Activated T-cell treated with anti-CD3 and anti-CD28 coated beads for 48 hours (primary cell): ENCODE measurements at places on chromosomes 11 and 22.

GRCh38 chr11:46382646-46383403, 1.4 kb downstream of the MDK start:
- no peak for DNase-seq

DNA sequence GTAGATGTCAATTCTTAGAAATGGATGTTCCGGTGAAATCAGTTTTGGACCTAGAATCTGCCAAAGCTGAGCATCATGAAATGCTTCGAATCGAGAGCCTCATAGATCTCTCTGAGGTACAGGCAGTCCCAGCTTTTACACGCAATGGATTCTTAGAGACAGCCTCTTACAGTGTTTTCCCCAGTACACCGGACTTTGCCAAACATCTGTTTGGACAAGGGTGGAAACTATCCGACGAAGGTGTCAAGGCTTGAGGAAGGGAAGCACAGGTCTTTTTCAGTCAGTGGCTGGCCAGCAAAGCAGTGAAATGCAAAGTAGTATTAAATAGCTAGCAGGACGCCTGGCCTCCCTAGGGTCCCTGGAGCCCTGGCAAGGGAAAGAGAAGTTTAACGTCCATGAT, 4.9 kb downstream of the GRK3 start:
- no peak for DNase-seq

- DNase-seq, result no peak
Measured at GRCh38 chr11:34006876-34007275, 44.7 kb upstream of the CAPRIN1 start.

DNA sequence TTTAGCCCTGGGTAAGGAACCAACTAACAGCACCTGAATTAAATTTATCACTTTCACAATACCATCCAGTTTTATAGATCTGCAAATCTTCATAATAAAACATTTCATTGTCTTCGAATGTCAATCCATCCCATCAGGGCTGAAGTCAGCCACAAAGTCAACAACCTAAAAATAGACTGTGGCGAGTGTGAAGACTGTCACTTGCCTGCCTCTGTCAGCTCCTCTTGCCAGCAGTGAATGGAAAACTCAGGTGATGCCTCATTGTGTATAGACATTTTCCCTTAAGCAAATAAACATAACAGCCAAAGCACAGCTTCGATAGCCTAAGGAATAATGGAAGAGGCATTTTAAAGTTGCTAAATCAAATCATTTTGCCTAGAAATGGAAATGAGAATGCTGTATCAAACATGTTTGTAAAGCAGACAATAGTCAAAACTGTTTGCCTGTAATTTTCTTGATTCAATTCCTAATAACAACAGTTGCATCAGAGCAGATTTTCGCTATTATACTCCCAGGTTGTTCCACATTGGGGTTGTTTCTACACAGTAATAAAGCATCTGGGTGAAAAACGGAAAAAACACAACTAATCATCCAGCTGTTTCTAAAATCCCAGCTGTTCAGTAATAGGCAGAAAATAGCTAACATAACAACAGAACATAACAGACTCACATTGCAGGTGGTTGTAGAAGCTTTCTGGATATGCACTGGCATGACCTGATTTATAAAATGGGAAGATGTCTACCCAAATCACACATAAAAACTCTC, 15.7 kb downstream of the KCNA4 start:
- no peak for DNase-seq

DNA sequence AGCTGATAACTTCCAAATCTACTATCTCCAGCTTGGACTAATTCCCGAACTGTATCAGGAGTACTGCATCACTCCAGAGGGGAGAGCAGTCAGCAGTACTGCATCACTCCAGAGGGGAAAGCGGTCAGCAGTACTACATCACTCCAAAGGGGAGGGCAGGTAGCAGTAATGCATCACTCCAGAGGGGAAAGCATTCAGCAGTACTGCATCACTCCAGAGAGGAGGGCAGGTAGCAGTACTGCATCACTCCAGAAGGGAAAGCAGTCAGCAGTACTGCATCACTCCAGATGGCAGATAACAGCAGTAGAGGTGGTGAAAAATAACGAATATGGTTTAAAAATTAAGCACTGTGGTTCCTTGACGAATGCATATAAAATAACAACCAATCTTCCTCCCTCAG, 8.4 kb downstream of the CWC15 start:
- DNase-seq, result no peak

- DNase-seq, result no peak
Measured at GRCh38 chr11:73949912-73950311, 914 bp upstream of the DNAJB13 start.

GRCh38 chr11:55342901-55343300, at the start of gene OR4A16:
OR4A16 (plus strand) TSS chr11:55343201; CDS start chr11:55343201, 0 bp downstream.
- DNase-seq, result no peak

- no peak for DNase-seq
Measured at GRCh38 chr22:43042101-43042780, 27.3 kb upstream of the PACSIN2 start.

GRCh38 chr11:95704865-95705264, 84.7 kb downstream of the FAM76B start:
- DNase-seq, result no peak

GRCh38 chr11:102085864-102086551, 24.2 kb upstream of the YAP1 start:
- DNase-seq, result no peak

GRCh38 chr11:11620173-11620920, 1.5 kb downstream of the GALNT18 start:
- DNase-seq, result no peak

- DNase-seq, result no peak
Measured at GRCh38 chr22:48896766-48897644, 930.7 kb downstream of the BRD1 start.

GRCh38 chr22:20413217-20414058, 19.5 kb downstream of the ZNF74 start:
- no peak for DNase-seq

GRCh38 chr11:44949160-44950030, 1.3 kb downstream of the TP53I11 start:
- DNase-seq, result no peak

GRCh38 chr11:82732734-82733443, 775 bp downstream of the FAM181B start:
- peak; percentile 4 for DNase-seq

DNA sequence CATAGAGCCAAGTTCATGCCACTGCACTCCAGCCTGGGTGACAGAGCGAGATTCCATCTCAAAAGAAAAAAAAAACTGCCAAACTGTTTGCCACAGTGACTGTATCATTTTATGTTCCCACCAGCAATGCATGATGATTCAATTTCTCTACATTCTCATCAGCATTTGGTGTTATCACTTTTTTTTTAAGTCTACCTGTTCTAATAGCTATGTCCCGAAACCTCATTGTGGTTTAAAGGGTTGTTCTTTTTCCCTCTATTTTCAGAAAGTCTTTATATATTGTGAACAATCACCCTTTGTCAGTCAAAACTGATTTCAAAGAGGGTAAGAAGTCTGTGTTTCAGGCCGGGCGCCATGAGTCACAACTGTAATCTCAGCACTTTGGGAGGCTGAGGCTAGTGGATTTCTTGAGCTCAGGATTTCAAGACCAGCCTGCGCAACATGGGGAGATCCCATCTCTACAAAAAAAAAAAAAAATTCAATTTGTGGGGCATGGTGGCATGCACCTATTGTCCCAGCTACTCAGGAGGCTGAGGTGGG, 14.8 kb upstream of the FAM168A start:
- DNase-seq, result no peak

GRCh38 chr11:90179923-90180322, 42.9 kb downstream of the CHORDC1 start:
- no peak for DNase-seq

DNA sequence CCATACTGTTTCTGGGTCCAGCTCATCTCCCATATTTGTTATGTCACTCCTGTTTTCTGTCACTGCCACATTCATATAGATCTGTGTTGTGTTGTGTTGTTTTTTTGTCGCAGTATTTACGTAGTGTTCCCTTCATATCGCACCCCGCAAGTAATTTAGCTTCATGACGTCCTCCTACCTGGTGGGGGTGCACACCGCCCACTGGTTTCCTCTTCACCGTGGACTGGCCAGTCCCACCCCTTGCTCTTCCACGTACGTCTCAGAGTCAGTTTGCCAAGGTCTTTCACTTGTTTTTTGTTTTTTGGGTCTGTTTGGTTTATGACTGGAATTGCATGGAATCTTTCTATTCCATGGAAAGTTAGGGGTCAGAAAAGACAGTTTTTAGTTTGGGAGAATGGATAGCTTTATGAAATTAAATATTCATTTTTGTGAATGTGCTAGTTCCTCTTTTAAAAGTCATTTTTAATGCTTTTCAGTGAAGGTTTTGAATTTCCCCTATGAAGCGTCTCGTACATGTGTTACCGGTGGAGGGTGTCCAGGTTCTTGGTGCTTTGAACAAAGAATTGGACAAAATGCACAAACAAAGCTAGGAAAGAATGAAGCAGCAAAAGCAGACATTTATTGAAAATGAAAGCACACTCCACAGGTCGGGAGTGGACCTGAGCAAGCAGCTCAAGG, 134.3 kb downstream of the TBC1D22A start:
- no peak for DNase-seq

GRCh38 chr11:73389134-73389525, 12.9 kb downstream of the RELT start:
- no peak for DNase-seq

DNA sequence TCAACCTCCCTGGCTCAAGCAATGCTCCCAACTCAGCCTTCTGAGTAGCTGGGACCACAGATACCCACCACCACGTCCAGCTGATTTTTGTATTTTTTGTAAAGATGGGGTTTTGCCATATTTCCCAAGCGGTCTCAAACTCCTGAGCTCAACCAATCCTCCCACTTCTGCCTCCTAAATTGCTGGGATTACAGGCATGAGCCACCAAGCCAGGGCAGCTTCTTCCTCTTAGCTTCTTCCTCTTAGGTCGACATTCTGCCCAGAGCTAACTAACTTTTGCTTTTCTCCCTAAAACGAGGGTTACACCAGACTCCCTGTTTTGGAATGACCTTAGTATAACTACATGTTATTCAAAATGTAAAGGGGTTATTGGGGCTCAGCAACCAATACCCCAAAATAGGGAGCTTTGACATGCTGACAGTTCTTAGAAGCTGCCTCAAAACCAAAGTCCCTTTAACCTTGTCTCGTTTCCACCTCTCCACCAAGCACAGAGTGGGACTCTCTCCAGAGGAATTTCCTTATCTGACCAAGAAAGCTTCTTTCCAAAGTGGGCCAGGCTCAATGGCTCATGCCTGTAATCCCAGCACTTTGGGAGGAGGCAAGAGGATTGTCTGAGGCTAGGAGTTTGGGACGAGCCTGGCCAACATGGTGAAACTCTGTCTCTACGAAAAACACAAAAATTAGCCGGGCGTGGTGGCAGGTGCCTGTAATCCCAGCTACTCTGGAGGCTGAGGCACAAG, 7.0 kb downstream of the HPS5 start:
- no peak for DNase-seq

DNA sequence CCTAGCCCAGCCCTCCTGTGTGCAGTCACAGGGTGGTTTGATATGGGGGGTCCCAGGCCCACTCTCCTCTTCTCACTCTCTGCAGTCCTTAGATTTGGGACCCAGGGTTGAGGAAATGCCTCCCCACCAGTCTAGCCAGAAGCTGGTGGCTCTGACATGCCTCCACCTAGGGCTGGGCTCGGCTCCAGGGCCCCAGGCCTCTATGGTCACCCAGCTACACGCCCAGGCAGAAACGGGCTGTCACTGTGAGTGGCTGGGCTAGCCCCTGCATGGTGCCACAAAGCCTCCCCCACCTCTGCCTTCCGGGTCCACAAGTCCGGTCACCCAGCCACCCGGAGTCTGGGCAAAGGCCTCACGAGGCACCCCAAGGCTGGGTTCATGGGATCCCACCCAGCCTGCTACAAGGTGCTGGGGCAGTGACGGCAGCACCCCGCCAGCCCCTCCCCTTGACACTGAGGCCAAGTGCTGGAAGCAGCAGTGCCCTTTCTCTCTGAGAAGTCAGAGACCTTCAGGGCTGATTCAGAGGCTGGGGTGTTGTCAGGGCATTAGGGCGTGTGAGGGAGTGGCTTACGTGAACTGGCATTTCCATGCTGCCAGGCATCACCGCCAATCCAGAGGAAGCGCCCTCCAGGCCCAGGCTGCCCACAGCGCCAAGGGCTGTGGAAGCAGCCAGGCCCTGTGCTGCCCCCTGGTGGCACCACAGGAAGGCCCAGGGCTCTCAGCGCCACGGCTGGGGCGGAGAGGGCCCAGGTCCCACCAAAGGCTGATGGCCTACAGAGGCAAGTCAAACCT, 638 bp upstream of the PITPNM1 start:
- peak; percentile 93 for DNase-seq

DNA sequence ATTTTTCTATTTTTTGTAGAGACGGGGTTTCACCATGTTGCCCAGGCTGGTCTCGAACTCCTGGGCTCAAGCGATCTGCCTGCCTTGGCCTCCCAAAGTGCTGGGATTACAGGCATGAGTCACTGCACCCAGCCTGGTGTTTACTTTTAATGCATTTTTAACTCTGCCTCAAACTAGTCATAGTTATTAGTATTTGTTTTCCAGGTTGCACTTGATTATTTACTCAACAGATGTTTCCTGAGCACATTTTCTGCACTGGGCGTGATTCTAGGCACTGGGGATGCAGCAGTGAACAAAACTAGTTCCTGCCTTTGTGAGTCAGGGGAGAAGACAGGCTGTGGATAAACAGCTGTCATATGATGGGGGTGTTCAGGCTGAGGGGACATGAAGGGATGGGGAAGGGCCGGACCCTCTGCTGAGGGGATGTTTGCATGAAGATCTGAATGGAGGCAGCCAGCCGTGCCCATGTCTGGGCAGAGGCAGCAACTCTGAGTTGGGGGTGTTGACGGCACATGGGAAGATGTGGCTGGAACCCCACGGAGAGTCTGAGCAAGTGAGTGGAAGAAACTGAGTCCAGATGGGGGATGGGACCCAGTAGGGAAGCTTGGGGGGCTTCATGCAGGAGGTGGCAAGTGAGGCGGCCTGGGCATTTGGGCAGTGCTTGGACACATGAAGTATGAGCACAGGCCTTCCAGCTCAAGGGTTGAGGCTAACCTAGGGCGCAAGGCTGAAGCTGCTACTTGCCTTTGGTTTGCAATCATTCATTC, 34.4 kb downstream of the MPPED1 start:
- no peak for DNase-seq

DNA sequence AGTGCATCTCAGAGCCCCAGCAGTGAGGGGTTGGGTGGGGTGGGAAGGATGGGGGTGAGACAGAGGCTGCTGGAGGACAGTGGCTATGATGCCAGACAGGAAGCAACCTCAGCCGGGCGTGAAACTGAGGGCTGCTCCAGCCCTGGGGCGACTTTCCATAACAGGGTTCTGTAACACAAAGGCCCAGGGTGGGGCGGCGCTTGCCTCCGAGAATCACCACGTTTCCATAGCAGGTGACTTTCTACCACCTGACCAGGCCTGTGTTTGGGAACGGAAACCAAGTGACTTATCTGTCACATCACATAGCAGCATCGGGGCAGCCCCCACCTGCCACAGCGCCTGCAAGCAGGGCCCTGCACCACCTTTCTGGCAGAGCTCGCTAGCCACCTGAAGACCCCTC, 85.8 kb downstream of the TRMU start:
- peak; percentile 5 for DNase-seq

- no peak for DNase-seq
Measured at GRCh38 chr11:122863704-122864326, 18.7 kb upstream of the JHY start.
